ENCODE measurements at places on chromosomes 7 and 10. TPM values are rescaled to one million over a fixed set of nuclear protein-coding genes. Genes with fewer than 3 reads are reported as not detected.

The CLCN1 gene
- total RNA-seq, result 0.33 TPM

The CYP2C19 gene
- not detected for total RNA-seq

The SLC13A4 gene
- 3.7 TPM for total RNA-seq

The DNAAF5 gene
- 56.5 TPM for total RNA-seq

The ARL5B gene
- 47.2 TPM for total RNA-seq

The NAT16 gene
- 0.84 TPM for total RNA-seq

The SUN3 gene
- not detected for total RNA-seq

The LBX1 gene
- total RNA-seq, result not detected

The LRMDA gene
- 0.86 TPM for total RNA-seq
